ENCODE measurements at places on chromosomes 7 and 10.

DNA sequence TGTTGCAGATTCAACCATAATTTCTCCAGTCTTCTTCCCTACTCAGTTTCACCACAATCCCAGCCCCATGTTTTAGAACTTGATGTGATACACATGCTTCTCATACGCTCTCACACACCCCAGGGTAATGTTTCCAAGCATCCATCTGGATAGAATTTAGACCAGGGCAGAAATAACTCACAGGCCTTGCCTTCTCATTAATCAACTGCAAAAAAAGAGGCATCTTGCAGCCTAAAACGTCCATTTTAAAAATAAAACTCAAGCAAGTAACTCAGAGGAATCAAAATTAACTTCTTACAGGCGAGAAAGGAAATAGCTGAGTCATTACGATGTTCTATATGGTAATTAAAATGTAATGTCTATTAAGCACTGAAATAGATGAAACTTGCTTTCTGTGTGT lies 127.2 kb upstream of the RSU1 start:
- DNase-seq, result no peak

DNA sequence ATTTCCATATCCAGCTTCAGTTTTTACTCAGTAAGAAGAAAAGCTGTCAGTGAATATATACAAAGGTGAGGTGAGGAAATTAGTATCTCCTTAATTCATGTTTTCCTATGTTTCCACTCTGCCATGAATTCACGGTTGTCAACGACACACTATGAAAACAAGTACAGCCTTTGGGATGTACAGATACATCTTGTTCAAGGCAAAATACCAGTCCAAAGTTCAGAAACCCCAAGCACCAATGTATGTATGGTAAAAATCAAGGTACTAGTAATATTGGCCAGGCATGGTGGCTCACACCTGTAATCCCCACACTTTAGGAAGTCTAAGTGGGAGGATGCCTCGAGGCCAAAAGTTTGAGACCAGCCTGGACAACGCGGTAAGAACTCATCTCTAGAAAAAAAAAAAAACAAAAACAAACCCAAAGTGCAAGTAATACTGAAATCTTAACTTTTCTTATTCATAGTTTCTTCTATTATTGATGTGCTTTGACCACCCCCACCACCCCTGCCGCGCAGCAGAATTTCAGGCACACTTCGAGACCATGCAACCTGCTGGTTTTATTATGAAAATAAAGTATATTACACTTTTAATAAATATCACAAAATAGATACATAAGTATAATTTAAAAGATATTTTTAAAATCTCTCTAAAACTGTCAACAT lies 3.5 kb downstream of the ESYT2 start:
- DNase-seq, result no peak

DNA sequence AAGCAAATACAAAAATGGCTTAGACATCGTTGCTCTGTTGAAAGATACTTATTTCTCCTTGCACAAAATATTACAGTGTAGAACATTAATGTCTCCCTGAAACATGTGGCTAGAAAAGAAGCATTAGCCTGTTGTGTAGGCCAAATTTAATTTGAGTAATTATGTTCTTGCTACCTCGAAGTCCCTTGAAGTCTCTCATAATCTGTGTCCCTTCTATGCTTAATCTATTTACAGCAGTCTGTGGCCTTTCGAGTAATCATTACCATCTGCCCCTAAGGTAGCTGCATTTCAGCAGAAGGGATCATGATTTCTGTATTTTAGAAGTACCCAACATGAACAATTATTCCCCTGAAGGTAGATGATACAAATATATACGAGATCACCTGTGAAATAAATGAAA lies 615.2 kb downstream of the GRM8 start:
- no peak for DNase-seq

GRCh38 chr7:134750083-134751062 lies 29.1 kb upstream of the CALD1 start:
- peak; percentile 77 for DNase-seq

DNA sequence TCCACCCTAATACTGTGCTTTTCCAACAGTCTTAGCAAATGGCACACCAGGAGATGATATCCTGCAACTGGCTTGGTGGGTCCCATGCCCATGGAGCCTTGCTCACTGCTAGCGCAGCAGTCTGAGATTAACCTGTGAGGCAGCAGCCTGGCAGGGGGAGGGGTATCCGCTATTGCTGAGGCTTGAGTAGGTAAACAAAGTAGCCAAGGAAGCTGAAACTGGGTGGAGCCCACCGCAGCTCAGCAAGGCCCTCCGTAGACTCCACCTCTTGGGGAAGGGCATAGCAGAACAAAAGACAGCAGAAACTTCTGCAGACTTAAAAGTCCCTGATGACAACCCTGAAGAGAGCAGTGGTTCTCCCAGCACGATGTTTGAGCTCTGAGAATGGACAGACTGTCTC lies 399.0 kb downstream of the CCSER2 start:
- DNase-seq, result no peak
